ENCODE measurements at places on chromosomes 12 and 14. TPM values are rescaled to one million over a fixed set of nuclear protein-coding genes. Genes with fewer than 3 reads are reported as not detected.

DNA sequence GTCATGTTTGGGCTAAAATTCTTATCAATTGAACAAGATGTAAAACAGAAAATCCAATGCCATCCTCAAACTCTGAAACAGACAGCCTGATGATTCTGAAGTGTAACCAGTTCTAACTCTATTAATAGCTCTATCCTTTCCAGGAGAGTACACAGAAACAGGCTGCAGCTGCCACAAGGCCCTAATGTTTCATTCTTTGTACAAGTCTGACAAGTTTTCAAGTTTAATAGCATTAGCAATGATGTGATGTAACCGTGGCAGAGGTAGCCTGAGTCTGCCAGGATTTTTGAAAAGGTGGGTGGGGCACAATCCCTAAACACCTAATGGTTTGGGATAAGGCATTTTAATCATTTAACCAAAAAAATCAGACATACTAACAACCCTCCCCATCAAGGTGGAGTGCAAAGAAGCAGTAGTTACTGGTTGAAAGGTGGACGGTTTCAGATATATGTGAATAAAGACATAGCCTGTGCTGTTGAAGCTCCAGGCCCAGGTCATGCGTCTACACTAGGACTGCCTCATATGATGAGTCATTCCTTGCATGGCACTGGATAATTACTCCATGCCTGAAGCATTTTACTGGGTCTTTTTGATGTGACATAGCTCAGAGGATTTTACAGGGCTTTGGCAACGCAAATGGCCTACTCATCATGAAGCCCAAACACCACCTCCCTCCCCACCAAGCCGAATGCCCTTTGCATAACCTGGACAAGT, 145.1 kb upstream of the GRIP1 start:
- DNase-seq = peak; percentile 65

DNA sequence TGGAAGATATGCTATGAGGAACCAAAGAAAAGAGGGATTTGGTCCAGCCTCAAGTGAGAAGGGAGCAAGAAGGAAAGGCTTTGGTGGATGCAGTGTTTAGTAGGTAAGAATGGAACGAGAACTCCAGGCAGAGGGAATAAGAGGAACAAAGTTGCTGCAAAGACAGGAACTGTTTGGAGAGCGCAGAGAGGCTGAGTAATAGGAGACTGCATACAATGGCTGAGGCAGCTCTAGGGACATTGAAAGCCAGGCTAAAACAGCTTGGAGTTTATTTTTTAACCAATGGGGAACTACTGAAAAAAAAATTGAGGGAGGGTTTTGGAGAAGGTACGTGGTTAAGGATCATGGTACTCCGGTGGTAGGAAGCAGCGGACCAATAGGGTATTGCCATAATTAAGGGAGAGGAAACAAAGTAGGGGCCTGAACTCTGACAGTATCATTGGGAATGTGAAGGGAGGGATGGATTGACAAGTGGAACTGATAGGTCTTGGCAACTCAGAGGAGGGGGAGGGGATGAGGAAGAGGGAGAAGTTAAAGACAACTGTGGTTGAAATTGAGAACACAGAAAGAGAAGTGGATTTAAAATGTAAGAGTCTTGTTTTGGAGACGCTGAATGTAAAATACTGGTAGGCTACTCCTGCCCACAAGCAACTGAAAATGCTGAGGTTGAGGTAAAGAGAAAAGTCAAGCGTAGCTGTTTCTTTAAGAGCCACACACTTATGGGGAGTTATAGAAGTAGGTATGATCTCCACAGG, 4.8 kb downstream of the ASCL4 start:
- DNase-seq = no peak

DNA sequence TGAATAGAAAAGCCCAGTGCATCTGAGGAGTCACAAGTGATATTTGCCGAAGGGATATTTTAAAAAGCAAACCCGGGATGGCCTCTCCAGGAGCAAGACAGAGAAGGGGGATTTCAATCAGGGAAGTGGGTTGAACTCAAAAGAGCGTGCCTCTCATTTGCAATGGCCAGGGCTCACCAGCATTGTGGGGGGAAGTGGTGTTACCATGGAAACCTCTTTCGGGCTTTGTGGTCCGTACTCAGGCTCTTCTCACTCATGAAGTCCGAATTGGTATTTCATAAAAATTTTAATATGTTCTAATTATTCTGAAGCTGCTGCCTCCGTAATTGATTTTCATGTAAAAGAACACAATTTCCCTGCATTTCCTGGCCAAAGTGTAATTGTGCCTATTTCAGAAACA, 79.8 kb downstream of the SLC15A4 start:
- DNase-seq = no peak

- no peak for DNase-seq
Measured at GRCh38 chr14:39555749-39556148, 123.5 kb upstream of the FBXO33 start.

GRCh38 chr12:65881348-65881961, 57.2 kb downstream of the HMGA2 start:
- DNase-seq = no peak

DNA sequence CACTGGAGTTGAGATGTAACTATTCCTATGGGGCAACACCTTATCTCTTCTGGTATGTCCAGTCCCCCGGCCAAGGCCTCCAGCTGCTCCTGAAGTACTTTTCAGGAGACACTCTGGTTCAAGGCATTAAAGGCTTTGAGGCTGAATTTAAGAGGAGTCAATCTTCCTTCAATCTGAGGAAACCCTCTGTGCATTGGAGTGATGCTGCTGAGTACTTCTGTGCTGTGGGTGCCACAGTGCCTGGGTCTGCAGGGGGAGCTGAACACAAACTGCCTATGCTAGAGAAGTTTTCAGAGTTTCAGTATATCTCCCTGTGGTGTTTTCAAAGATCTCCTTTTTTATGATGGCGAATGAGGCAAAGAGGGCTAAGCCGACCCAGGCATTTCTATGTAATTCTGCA, 179.2 kb upstream of the OR4E1 start:
- DNase-seq = no peak

GRCh38 chr14:75711105-75711795, 50.2 kb downstream of the TTLL5 start:
- peak; percentile 18 for DNase-seq

The PRH2 gene
- not detected for total RNA-seq

The HCAR3 gene
- 2.9 TPM for total RNA-seq

The DEPDC4 gene
- total RNA-seq = 3.4 TPM

The LYZ gene
- total RNA-seq = 33.0 TPM

Data from urinary bladder (tissue), 4 donors.